ENCODE measurements at places on chromosomes 6 and 20.

GRCh38 chr20:50646483-50646996 is 44.8 kb downstream of the RIPOR3 start:
- DNase-seq, result no peak

- no peak for DNase-seq
Observed at GRCh38 chr6:106913111-106913510, 61.4 kb downstream of the CD24 start.

DNA sequence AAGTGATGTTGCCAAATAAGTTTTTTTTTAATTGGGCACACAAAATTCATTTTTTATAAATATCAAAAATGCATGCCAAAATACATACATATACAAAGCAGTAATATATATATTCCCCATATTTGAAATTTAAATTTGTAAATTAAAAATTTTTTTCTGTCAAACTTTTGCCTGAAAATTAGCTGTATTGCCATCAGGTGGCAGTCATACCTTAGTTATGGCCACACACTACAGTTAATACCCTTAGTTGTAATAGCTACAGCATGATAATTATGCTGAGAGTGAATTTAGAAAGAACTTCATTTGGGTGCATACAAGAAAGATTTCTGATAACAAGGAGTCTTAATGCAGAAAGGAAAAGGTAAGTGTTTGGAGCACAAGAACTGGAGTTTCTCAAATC is 46.2 kb upstream of the SDHAF4 start:
- DNase-seq, result no peak

GRCh38 chr6:37559050-37559449 is 59.4 kb upstream of the CCDC167 start:
- DNase-seq, result no peak

DNA sequence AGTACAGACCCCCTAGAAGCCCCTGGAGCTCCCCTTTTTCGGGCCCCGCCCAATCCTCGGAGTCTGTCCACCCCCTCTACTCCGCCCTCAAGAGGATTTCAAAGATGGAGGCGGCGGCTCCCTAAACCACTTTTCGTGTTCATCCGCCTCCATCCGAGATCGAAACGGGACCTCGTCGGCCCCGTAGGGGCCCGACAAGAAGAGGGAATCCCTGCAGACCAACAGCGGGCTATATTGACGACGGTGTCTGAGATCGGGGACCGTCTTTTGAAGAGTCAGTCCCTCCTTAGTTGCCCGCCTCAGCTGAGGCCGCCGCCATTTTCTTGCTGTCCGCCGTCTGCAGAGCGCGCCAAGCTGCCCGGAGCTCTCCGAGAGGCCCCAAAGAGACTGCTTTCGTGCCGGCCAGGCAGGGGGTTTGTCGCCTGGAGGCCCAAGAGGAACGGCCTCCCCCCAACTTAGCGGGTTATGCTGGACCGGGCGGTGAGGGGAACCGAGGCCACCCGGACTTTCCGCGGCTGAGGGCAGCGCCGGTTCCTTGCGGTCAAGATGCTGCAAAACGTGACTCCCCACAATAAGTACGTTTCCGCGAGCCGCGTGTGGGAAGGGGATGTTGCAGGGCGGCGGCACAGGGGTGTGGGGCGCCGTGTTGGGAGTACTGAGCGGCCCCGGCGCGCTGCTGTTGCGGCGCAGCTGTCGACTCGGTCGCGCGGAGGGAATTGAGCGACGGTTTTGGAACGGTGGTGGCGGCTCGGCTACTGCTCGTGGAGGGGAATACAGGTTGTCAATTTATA is 4.2 kb downstream of the BRD2 start:
- DNase-seq, result no peak

- no peak for DNase-seq
Observed at GRCh38 chr6:72844614-72845013, 222.8 kb downstream of the KCNQ5 start.

- DNase-seq, result peak; percentile 76
Observed at GRCh38 chr20:35616465-35617396, 1.1 kb downstream of the SPAG4 start.

- DNase-seq, result peak; percentile 83
Observed at GRCh38 chr6:75524322-75524972, 30.8 kb upstream of the FILIP1 start.

- DNase-seq, result peak; percentile 9
Observed at GRCh38 chr6:105428342-105428957, 25.6 kb upstream of the PREP start.

- DNase-seq, result no peak
Observed at GRCh38 chr20:47688385-47689381, 96.6 kb downstream of the SULF2 start.

- peak; percentile 12 for DNase-seq
Observed at GRCh38 chr6:23522792-23523547, 603.0 kb upstream of the NRSN1 start.

- peak; percentile 26 for DNase-seq
Observed at GRCh38 chr6:107786709-107787588, 37.2 kb downstream of the SCML4 start.

GRCh38 chr20:33635341-33635740 is 26.8 kb upstream of the C20orf144 start:
- DNase-seq, result no peak

GRCh38 chr6:52640170-52640569 is 30.7 kb upstream of the TMEM14A start:
- DNase-seq, result peak; percentile 89

DNA sequence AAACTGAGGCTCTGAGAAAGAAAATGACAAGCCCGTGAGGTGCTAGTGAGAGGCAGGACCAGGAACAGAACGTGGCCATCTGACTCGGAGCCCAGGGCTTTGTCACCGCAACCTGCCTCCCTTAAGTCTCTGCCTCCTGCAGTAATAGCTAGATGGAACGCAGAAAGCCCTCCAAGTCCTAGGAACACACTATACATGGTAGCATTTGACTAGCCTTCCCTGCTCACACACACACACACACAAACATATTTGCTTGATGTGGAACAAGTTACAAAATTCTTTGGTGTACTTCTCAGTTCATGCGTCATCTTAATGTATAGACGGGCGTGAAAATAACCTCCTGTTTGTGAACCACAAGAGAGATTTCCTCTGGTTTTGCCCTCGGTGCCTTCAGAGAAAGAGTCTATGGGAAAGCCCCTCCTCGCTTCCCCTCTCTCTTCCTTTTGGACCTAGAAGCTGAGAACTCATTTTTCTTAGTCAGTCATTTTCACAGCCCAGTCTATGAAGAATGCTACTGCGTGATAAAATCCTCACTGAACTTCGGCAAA is 38.8 kb downstream of the C6orf52 start:
- no peak for DNase-seq

GRCh38 chr6:44304282-44305199 is 8.6 kb downstream of the AARS2 start:
- no peak for DNase-seq

DNA sequence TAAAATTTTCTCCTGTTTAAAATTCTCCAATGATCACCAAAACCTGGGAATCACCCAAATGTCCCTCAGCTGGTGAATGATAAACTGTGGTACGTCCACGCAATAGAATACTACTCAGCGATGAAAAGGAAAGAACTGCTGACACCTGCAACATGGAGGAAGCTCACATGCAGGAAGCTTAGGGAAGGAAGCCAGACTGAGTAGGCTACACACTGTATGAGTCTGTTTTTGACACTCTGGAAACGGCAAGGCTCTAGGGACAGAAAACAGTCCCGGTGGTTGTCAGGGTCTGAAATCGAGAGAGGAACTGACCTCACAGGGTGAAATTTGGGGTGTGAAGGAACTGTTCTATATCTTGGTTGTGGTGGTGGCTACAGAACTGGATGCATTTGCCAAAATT is 25.2 kb upstream of the TLDC2 start:
- DNase-seq, result no peak

- no peak for DNase-seq
Observed at GRCh38 chr6:82275686-82276085, 28.1 kb upstream of the IBTK start.

DNA sequence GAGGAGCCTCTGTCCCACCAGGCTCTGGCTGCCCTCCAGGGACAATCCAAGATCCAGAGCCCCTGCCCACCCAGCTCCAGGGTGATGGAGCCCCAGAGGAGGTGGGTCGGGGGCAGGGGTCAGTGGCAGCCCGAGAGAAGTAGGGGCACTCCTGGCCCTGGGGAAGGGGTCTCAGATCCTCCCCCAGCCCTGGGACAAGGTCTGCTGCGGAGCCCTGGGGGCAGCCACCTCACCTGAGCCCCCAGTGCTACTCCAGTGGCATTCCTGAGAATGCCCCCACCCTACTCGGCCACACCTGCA is 2.7 kb upstream of the LAMA5 start:
- no peak for DNase-seq

- DNase-seq, result no peak
Observed at GRCh38 chr6:13058051-13058450, 270.3 kb downstream of the TBC1D7 start.

GRCh38 chr6:40185486-40185885 is 251.2 kb upstream of the MOCS1 start:
- no peak for DNase-seq

DNA sequence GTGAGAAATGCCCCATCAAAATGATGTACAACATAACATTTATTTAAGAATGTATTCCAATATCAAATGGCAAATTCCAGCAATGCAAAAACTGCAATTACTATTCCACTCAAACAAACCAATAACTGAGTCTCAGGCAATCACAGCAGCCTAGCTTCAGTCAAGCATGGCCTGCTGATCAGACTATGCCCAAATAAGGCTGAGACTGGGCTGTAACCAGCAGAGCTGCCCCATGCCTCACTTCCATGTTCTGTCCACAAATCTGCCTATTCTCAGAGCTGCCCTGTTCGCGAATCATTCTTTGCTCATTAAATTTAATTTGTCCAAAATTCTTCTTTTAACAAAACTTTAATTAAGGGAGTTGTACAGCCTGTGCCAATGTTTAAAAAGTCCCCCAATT is 155.4 kb downstream of the FNDC1 start:
- DNase-seq, result no peak

- no peak for DNase-seq
Observed at GRCh38 chr6:24397631-24398030, 5.1 kb upstream of the MRS2 start.

DNA sequence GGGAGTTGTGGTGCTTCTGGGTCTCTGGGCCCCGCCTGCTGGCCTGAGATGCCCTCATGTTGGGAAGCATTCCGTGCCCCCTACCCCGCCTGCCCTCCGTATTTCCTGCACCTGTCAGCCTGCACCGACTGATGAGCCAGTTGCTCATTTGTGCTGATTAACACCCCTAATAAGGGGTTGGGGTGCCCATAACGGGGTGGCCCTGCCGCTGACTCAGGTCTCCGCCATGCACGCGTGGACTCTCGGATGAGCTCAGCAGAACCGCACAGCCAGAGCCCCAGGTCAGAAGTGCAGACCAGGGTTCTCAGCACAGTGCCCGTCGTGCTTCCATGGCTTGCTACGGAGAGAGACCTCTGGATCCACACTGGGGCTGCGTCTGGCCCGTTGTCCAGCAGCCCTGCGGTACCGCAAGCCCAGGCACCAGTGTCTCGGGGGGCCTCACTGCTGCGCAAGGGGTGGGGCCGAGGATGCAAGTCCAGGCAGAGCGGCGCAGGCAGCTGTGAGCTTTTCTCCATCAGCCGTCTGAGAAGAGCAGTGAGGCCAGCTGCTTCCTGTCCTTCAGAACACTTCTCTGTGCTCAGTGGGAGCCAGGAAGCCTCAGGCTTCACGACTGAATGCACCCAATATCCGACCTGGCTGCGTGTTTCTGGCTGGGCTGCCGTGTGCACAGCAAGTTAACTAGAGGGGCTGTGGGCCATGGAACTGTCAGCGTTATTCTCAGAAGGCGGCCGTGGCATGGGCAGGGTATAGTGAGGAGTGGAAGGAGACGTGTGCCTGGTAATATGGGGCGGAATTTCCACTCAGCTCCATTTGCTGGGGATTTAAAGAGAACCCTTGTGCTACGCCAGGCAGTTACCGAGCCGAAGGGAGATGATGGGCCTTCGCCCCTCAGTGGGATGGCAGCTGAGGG is 18.6 kb downstream of the MTG2 start:
- no peak for DNase-seq

GRCh38 chr20:47216819-47217410 is 139.6 kb downstream of the ZMYND8 start:
- DNase-seq, result no peak

DNA sequence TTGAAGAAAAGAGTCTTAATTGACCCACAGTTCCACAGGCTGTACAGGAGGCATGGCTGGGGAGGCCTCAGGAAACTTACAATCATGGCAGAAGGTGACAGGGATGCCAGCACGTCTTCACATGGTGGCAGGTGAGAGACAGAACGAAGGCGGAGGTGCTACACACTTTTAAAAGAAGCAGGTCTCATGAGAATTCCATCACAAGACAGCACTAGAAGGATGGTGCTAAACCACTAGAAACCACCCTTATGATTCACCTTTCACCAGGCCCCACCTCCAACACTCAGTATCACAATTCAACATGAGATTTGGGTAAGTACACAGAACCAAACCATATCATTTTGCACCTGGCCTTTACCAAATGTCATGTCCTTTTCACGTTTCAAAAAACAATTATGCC is 20.9 kb downstream of the TAGAP start:
- DNase-seq, result no peak

GRCh38 chr6:113397236-113397635 is 459.9 kb upstream of the MARCKS start:
- DNase-seq, result peak; percentile 66

All from lung (tissue), 17 donors.